ENCODE measurements at places on chromosomes 16 and 17.

DNA sequence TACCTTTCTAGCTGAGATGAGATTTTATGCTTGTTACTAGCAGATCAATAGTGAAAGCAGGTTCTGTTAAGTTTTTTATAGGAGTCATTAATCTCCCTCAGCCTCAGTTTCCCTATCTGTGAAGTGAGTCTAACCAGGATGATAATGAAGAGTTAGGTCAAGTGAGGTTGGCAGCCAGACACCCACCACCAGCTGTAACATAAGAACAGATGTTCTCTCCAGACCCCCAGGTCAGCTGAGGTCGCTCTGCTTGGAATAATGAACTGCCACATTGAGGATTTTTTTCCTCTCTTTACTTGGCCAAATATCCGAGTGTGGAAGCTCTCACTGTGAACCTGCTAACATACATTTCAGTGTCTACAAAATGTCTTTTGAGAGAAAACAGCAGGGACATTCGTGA, 389.6 kb downstream of the WWOX start:
- DNase-seq, result no peak

DNA sequence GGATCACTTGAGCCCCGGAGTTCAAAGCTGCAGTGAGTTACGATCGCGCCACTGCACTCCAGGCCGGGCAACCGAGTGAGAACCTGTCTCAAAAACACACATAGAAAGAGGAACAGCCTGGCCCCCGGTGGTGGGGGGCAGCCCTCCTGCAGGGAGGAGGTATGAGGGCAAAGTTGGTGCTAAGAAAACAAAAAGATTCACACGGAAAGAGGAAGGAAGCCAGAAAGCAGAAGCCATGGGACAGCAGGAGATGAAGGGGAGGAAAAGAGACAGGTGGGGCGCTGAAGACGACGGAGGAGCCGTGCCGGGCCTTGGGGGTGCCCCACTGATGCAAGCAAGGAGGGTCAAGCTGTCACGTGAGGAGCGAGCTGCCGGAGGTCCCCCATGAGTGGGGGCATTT, 8.2 kb upstream of the C16orf74 start:
- no peak for DNase-seq

DNA sequence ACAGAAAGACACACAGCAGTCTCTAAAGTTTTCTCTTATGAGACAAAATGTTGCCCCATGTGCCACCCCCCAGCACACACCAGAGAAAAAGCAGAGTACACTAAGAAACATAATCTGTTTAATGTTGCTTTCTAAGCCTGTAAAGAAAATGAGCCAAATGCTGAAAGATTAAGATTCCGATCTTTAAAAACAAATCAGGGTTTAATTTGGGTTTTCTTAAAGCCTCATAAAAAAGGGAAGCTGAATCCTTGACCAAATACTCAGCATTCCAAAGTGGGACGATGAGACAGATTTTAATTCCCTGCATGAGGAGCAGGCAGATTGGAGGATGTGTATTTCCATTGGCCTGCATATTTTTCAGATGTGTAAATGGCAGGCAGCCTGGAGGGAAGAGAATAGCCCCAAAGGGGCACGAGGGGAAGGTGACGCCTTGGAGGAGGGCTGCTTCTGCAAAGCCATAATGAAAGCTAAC, 118.4 kb downstream of the COPRS start:
- DNase-seq, result no peak

- DNase-seq, result no peak
Observed at GRCh38 chr16:64656471-64656870, 465.4 kb downstream of the CDH11 start.

DNA sequence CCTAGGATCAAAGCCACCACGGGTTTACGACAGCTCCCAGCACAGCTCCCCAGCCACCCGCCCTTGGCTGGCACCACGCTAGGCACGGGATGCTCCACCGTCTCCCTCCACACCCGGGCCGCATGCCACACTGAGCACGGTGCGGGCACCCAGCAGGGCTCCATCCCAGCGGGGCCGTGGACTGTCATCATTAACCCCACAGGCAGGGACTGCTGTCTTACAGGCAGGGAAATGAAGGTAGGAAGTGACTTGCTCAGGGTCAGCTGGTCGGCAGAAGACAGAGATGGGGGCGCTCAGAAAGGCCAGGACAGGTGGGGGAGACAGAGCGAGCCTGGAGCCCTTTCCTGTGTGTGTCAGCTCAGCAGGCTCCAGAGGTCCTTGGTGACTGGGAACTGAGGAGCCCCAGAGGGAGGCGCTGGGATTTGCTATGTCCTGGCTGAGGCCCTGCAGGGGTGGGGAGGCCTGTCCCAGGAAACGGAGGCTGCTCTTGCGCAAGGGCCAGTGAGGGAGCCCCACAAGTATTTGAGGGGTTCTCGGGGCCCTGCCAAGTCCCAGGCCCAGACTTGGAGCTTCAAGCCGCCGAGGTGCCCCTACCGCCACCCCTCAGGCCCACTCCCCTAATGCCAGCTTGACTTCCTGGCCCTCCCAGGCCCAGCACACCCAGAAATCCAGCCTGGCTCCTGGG, 3.2 kb downstream of the UBALD1 start:
- no peak for DNase-seq

- no peak for DNase-seq
Observed at GRCh38 chr17:4956493-4957061, 5.7 kb downstream of the ENO3 start.
